ENCODE measurements at places on chromosomes 5 and 9. TPM values are rescaled to one million over a fixed set of nuclear protein-coding genes. Genes with fewer than 3 reads are reported as not detected.

Gene FOXD4L4
- 0.13 TPM for total RNA-seq

Gene SELENOP
- total RNA-seq: 0.61 TPM

Gene CENPH
- 17.6 TPM for total RNA-seq

Gene SPATA31E1
- total RNA-seq: not detected

Gene NR6A1
- 2.1 TPM for total RNA-seq

Gene EGFLAM
- 0.26 TPM for total RNA-seq

Gene MARCHF11
- not detected for total RNA-seq

Gene FOXD4L6
- total RNA-seq: not detected

Gene SLC6A3
- total RNA-seq: 0.37 TPM

Gene LPAR1
- 21.3 TPM for total RNA-seq

Gene FIBCD1
- 16.1 TPM for total RNA-seq

Gene TERT
- 1.4 TPM for total RNA-seq

Gene OR13J1
- not detected for total RNA-seq

Gene SPINK6
- total RNA-seq: not detected

Gene TJP2
- total RNA-seq: 5.1 TPM
